Retinal pigment epithelial cell (primary cell): ENCODE measurements at places on chromosomes 4 and X.

DNA sequence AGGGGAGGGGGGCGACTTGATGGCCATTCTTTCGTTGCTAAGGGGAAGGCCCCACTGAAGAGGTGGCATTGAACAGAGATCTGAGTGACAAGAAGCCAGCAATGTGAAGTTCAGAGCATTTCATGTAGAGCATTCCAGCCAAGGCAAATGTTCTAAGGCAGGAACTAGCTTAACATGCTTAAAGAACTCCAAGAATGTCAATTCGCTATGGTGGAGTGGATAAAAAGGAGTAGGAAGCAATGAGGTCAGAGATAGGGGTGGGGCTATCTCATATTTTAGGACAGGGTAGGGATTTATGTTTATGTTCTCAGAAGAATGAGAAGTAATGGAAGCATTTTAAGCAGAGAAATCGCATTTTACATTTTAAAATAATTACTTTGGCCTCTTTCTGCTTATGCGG, 130.9 kb downstream of the TTC29 start:
- DNase-seq, result no peak

DNA sequence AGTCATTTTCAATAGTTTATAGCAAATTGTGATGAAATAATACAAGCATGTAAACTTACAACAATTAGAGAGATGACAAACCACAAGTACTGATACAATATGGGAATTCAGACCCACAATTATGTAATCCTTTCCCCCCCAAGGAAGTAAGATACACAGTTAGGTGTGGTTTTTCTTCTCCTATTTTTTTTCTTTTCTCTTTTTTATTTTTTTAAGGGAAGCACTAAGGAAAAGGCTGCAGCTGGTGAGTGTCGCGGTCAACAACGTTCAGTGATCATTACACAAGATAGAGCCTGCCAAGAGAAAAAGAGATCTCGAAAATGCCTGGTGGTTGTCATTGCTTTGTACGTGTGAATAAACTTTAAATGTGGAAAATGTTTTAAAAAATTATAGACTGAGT, 9.8 kb downstream of the NDNF start:
- no peak for DNase-seq

- DNase-seq, result no peak
Measured at GRCh38 chr4:8916351-8916885, 44.8 kb upstream of the HMX1 start.

- DNase-seq, result no peak
Measured at GRCh38 chr4:139889264-139889663, 223.6 kb downstream of the MGST2 start.

GRCh38 chr4:86043755-86044592, 315.9 kb downstream of the MAPK10 start:
- peak; percentile 12 for DNase-seq
